CD8-positive, alpha-beta memory T cell (primary cell): ENCODE measurements at places on chromosomes 13 and 19. TPM values are rescaled to one million over a fixed set of nuclear protein-coding genes. Genes with fewer than 3 reads are reported as not detected.

Gene C19orf25
- 36.9 TPM for total RNA-seq

Gene HDGFL2
- total RNA-seq: 45.4 TPM

Gene GIPR
- 1.9 TPM for total RNA-seq

Gene SIN3B
- 34.8 TPM for total RNA-seq

Gene LRG1
- total RNA-seq: not detected

Gene ZNF486
- total RNA-seq: 12.0 TPM

Gene GJB2
- 27.3 TPM for total RNA-seq

Gene LGALS14
- not detected for total RNA-seq

Gene ZNF878
- 0.55 TPM for total RNA-seq

Gene EFNB2
- 0.22 TPM for total RNA-seq

Gene NLRP11
- total RNA-seq: 0.11 TPM

Gene CYP4F2
- not detected for total RNA-seq

Gene TCF3
- total RNA-seq: 96.0 TPM

Gene OVOL3
- total RNA-seq: not detected

Gene FFAR1
- total RNA-seq: not detected

Gene SELENOV
- total RNA-seq: not detected
